Nasal cavity respiratory epithelium epithelial cell of viscerocranial mucosa (primary cell): ENCODE measurements at places on chromosomes 16 and 17. TPM values are rescaled to one million over a fixed set of nuclear protein-coding genes. Genes with fewer than 3 reads are reported as not detected.

DOC2B gene
- total RNA-seq, result under 0.01 and 17.8 TPM in 2 replicates

ITGA2B gene
- total RNA-seq, result under 0.01 and 0.07 TPM in 2 replicates

GLIS2 gene
- 0.68 and 3.6 TPM in 2 replicates for total RNA-seq

EMP2 gene
- total RNA-seq, result 13.0 and 33.9 TPM in 2 replicates
